ENCODE measurements at places on chromosomes 7 and 10.
A peak's percentile ranks its signal among the peaks of the same experiment; 100 is the strongest.

DNA sequence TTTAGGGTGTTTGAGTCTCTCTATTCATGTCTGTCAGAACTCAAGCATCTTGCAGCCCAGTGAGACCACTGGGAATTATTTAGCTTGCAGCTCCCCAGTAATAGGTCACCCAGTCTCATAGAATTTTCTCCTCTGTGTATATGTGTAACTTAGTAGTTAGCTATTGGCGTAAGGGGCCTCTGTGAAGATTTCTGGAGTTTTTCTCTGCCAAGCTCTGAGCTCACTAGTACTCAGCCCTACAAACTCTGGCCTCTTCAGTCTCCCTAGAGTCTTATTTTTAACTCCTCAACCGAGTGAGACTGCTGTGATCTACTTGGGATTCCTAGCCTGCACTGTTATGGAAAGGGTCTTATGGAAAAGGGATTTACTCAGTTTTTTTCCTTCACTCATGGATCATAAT lies 90.2 kb downstream of the PPP1R9A start:
- DNase-seq: no peak

DNA sequence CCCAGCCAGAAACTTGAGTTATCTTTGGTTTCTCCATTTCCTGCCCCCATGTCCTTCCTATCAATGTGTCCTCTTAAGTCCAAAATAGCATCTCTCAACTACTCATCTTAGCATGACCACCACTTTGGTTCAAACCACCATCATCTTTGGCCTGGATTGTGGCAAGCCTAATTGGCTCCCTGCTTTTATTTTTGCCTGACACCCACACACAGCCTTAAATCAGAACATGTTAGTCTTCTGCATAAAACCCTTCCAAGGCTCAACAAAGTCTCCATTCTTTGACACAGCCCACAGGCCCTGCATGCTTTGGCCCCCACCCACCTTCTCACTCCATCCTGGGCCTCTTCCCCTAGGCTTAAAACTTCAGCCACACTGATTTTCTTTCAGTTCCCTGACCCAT lies 2.0 kb upstream of the TSPAN14 start:
- no peak for DNase-seq

- DNase-seq: no peak
Observed at GRCh38 chr10:31317652-31318381, 1.2 kb upstream of the ZEB1 start.

GRCh38 chr10:73999703-74000102 lies 1.8 kb downstream of the VCL start:
- DNase-seq: no peak

DNA sequence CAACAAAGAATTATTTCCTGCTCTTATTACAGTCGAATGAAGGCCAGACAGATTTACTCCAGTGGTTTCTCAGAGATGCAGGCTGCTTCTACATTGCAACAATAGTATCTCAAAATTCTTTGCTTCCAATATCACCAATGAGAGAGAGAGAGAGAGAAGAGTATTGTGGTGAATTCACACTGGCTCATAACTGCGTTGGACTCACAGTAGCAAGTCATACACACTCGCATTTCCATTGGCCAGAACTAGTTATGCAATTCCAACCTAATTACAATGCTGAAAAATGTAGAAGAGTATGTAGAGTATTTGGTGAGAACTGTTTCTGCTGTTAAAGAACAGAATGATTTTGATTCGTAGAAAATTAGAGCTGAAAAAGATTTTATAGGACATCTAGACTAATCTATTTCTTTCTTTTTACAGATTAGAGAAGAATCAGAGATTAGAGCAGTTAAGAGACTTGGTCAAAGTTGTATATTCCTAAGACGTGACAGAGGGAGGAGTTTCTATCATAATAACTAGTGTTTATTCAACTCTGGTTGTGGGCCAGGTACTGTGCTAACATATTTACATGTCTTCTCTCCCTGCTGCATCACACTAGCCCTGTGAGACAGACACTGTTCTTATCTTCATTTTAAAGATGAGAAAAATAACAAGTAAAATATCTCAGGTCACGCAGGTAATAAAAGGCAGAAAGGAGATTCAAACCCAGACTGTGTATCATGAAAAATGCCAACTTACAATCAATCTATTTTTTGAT lies 34.6 kb upstream of the PDK4 start:
- DNase-seq: no peak

- no peak for DNase-seq
Observed at GRCh38 chr10:90915766-90916075, 5.2 kb downstream of the ANKRD1 start.

DNA sequence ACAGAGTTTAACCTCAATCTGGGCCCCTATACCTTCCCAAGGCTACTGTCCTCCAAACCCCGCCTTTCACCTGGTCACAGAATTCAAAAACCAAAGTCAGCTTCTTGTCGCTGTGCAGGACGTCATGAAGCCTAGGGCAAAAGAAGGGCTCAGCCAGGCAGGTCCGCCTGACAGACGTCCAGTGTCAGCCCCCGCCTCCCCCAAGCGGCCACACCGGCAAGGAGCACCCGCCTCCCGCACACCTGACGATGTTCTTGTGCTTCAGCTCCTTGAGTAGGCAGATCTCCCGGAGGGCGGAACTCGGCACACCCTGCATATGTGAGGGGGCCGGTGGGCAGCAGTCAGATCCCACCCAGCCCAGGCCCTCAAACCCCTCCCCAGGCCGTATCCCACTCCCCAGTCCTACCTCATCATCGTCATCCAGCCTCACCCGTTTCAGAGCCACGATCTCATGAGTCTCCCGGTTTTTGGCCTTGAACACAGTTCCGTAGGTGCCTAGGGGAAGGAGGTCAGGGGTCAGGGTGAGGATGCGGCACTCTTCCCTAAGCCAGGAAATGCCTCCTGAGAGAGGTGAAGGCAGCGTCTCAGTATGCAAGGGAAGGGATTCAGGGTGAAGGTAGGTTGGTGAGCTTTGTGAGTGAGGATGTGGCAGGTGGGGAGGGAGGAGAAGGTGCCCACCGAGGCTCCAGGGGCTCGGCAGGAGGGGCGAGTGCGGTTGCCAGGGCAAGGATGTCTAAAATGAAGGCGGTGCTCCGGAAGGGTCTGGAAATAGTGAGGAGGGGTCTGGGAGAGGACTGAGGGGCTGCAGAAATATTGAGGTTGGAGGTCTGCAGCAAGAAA lies 811 bp downstream of the CDK5 start:
- no peak for DNase-seq

GRCh38 chr7:32227746-32228145 lies 157.5 kb upstream of the PDE1C start:
- no peak for DNase-seq

- DNase-seq: no peak
Observed at GRCh38 chr7:41475801-41476459, 227.0 kb downstream of the INHBA start.

DNA sequence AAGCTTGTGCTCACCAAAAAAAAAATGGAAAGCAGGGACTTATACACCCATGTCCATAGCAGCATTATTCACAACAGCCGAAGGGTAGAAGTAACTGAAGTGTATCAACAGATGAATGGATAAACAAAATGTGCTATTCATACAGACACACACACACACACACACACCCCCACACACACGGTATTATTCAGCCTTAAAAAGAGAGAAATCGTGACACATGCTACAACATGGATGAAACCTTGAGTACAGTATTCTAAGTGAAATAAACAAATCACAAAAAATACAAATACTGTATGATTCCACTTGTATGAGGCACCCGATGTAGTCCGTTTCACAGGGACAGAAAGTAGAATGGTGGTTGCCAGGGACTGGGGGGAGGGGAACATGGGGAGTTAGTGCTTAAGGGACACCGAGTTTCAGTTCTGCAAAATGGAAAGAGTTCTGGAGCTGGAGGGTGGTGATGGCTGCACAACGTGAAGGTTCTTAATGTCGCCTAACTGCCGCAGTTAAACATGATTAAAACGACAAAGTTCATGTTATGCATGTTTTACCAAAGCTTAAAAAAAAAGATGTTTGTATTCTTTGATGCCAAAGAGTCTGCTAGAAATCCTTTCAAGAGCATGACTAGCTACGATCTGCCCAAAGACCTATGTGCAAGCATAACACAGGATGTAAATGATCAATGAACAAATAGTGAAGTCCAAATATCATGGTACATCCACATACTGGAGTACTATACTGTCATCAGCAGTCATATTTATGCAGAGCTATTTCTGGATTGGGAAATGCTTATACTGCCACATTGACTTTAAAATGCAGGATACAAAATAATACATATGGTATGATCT lies 7.2 kb downstream of the TNS3 start:
- DNase-seq: peak; percentile 94

DNA sequence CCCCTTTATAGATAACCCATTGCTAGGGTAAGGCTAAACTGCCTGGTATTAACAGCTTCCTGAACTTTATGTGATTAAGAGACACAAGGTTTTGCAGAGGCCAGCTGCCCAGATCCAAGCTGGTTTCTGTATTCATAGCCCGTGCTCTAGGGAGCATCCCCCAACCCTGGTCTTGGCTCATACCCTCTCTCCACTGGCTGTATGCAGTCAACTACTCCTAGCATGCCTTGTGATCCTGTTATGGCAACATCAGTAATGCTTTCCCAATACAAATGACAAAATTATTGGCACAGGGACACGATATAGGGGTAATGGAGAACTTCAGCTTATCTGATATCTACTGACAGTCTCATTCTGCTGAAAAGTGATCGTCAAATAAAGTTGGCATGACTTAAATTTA lies 202.8 kb upstream of the MKLN1 start:
- no peak for DNase-seq

GRCh38 chr7:27640884-27641574 lies 21.7 kb downstream of the HIBADH start:
- no peak for DNase-seq

GRCh38 chr7:50119815-50120637 lies 27.0 kb upstream of the ZPBP start:
- DNase-seq: peak; percentile 94

DNA sequence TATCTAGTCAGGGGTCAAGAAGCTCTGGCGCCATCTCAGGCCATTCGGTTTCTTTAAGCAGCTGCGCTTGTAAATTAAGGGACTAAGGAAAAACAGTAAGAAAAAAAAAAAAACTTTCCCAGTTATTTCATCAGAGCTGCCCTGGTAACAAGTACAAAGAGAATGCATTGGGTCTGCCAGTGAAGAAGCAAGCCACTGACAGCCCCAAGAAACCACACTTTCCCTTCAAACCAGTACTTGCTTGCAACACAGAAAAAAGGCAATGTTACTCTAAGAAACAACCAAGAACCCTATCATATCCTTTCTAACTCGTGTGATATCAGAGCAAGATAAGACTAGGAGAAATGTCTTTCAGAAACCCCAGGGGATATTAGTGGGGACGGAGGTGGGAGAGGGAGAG lies 40.6 kb upstream of the AOAH start:
- DNase-seq: no peak

DNA sequence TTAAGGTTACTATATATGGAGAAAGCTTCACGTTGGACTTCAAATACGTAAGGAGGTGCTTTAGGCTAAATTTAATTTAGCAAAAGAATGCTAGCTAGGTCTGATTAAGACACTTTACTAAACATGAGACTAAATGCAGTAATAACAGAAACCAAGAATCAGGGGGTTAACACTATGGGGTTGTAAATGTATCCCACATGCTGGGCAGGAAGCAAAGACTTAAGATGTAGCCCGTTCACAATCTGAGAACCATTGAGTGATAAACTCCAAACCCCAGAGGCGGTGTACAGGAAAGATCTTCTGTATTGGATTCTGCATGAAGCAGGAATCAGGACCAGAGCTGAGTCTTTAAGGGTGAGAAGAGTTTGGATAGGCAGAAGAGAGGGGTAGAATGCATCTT lies 60.4 kb downstream of the FZD1 start:
- DNase-seq: no peak

GRCh38 chr7:150972023-150972468 lies 6.1 kb downstream of the KCNH2 start:
- DNase-seq: no peak

GRCh38 chr7:139777133-139777891 lies 486 bp downstream of the HIPK2 start:
- DNase-seq: no peak

DNA sequence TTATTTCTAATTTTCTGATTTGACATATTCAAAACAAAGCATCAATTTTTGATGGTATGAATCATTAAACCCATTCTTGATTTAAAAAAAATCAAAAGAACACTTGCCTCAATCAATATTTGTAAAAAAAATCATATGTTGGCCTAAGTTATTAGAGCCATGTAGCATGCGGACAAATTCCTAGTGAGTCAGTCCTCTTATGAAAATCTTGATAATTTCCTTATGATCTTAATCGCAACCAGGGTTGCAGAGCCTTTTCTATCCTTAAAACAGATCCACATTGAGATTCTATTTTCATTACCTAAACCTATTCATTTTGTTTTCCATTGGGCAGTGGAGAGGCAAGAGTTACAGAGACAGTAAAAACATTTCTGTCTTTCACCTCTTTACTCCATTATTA lies 203.2 kb downstream of the ARL4A start:
- no peak for DNase-seq

- DNase-seq: no peak
Observed at GRCh38 chr7:15508258-15508657, 53.6 kb downstream of the AGMO start.

GRCh38 chr7:45000093-45001032 lies at the start of gene CCM2:
CCM2 (plus strand) TSS chr7:45000201; CDS start chr7:45000334, 133 bp downstream.
- peak; percentile 54 for DNase-seq

DNA sequence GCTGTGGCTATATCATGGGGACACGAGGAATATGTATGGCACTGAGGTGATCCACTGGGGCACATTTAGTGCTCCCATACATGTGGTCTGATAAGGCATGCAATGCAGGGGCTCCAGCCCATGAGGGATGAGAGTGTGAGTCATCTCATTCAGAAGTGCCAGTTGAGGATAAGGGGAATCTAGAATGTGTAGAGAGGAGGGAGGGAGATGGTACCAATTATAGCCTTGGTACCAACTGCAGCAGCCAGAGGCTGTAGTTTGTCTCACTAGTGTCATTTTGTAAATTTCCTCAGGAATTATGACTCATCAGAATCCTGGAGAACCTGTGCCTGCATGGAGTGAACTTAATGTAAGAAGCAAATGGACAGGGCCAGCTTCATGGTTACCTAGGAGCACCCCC lies 46.2 kb downstream of the LAMB4 start:
- no peak for DNase-seq

DNA sequence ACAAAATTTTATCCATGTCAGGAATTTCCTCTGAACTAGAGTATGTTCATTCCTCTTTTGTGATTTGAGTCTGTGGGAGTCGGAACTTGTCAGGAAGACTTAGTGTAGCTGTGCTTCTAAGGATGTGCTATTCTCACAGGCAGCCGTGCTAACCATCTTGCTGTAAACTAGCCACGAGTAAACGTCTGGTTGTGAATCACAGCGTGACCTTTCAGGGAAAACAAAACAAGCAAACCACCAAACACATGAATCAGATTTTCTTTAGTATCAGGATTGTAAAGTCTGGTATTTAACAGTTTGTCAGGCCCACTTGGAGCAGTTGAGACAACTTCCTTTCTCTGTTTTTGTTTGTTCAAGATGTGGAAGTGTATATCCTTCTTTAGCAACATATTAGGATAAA lies 32.0 kb downstream of the AUTS2 start:
- peak; percentile 86 for DNase-seq

- no peak for DNase-seq
Observed at GRCh38 chr10:108014902-108015177, 850.3 kb upstream of the SORCS1 start.

GRCh38 chr10:96765406-96766240 lies 45.3 kb upstream of the PIK3AP1 start:
- peak; percentile 83 for DNase-seq

- no peak for DNase-seq
Observed at GRCh38 chr7:100059251-100059739, 9.7 kb downstream of the ZSCAN21 start.
